ENCODE measurements at places on chromosomes 3 and 15. TPM values are rescaled to one million over a fixed set of nuclear protein-coding genes. Genes with fewer than 3 reads are reported as not detected.

GRCh38 chr3:189772584-189772983 is 141.4 kb downstream of the TP63 start:
- no peak for DNase-seq

- DNase-seq = no peak
These were observed 39.9 kb upstream of the MB21D2 start for GRCh38 chr3:192957441-192958021.

- no peak for DNase-seq
These were observed 5.3 kb downstream of the RPL22L1 start for GRCh38 chr3:170864525-170865208.

DNA sequence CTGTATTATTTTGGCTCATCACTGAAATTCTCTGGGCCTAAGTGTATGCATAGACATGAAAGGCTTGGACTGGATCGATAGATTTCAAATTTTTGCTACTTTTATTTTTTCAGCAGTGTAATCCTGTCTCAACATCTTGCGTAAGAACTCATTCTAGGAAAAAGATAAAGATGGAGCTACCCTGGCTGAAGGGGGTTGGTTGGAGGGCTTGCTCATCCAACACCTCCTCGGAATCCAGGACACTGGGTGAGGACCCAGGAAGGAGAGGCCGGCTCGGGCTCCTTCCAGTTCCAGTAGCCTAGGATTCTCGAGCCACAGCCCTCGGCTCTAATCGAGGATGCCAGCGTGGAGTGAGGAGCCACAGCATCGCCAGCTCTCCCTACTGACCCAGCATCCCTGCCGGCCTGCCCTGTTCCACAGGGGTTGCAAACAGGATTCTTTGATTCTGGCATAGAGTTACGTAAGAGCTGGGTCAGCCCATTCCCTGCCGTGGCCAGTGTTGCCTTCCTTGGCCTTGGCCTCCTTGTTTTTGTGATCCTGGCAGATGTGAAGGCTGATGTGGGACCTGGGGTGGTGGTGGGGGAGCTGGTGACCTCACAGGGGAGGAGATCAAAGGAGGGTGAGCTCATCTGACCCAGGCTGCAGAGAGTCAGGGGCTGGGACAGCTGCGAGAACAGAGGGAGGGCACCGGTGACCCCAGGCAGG is 149.5 kb downstream of the ALDH1A2 start:
- no peak for DNase-seq

GRCh38 chr3:151297429-151297828 is 19.1 kb upstream of the P2RY14 start:
- no peak for DNase-seq

ARHGEF26 gene
- 20.1 TPM for polyA plus RNA-seq

Measured in left kidney (tissue), 8 donors.